ENCODE measurements at places on chromosomes 1 and 21.

DNA sequence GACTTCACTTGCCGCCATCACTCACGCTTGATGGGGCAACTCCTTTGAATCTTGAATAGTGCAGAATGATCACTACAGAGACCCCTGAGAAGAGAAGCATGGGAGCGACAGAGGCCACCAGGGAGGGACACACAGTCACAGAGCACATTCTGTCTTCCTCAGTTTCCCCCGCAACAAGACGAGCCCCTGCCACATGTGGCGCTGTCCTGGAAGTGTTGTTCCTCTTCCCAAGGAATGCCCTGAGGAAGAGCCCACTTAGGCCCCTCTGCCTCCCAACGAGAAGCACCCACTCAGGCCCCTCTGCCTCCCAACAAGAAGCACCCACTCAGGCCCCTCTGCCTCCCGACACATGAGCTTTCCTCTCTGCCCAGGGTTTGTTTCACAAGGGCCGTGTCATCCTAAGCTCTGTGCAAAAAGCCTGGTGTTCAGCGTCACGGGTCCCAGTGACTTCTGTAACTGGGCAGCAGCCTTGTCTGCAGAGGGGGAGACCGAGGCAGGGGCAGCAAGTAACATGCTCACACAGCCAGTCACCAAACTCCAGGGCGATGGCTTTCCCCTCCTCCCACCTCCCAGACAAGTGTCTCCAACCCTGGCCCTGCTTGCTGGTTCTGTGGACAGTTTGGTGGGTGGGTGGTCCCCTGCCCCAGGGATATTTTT, 19.8 kb downstream of the SLC37A1 start:
- DNase-seq = no peak

DNA sequence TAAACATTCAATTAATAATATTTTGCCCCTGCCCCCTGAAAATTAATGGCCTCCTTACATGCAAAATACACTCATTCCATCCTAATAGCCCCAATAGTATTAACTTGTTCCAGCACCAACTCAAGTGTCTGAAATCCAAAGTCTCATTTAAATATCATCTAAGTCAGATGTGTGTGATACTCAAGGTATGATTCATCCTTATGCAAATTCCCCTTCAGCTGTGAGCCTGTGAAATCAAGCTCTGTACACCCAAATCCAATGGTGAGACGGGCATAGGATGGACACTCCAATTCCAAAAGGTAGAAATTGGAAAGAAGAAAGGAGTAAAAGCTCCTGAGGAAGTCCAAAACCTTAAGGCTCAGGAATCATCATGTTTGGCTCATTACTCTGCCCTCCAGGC, 83.5 kb downstream of the HHAT start:
- no peak for DNase-seq

DNA sequence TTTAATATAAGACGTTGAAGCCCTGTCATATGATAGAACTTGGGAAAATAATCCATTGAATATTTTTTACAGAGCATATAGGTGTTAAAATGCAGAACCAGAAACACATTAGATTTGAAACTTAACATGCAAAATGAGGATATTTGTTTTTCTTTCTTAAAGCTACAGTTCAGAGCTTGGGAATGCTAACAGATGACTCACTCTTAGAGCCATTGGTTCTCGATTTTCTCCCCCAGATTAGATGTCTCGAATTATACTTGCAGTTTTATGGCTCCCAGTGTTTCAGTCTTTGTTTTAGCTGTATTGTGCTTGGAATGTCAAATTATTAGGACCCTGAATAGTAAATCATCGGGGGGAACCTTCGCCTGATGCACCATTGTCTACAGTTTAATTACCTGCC, 575.7 kb upstream of the ZP4 start:
- DNase-seq = no peak

- DNase-seq = peak; percentile 74
Observed at GRCh38 chr1:201282931-201283829, at the start of gene PKP1. Gene PKP1 (plus strand): TSS chr1:201283506. CDS start chr1:201283703, 197 bp downstream.

GRCh38 chr1:10561955-10562354, 87.2 kb downstream of the PEX14 start:
- DNase-seq = no peak

- no peak for DNase-seq
Observed at GRCh38 chr1:26283871-26284596, 4.1 kb downstream of the SH3BGRL3 start.

GRCh38 chr21:37711836-37712568, 204.3 kb downstream of the KCNJ6 start:
- peak; percentile 77 for DNase-seq

- DNase-seq = no peak
Observed at GRCh38 chr1:8663090-8663802, 154.2 kb downstream of the RERE start.

DNA sequence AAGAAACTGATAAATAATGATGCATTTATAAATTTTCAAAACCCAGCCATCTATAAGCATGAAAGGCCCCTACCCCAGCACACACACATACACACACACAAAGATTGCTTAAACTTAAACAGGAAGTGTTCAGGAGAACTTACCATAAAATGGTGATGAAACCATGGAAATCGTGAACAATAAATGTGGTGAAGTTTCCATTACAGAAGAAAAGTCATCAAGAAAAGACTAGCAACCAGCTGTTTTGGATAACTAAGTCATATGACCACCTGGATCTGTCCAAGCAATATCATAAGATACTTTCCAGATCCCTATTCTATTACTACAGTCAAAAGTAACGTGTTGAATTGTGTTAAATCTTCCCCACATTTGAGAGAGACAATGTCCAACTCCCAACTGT, 24.1 kb downstream of the RGS5 start:
- DNase-seq = no peak

GRCh38 chr1:15362737-15363128, 47.0 kb upstream of the EFHD2 start:
- no peak for DNase-seq

GRCh38 chr1:20767271-20767670, 19.8 kb downstream of the HP1BP3 start:
- no peak for DNase-seq

- no peak for DNase-seq
Observed at GRCh38 chr1:215287362-215287761, 204.8 kb downstream of the KCNK2 start.

DNA sequence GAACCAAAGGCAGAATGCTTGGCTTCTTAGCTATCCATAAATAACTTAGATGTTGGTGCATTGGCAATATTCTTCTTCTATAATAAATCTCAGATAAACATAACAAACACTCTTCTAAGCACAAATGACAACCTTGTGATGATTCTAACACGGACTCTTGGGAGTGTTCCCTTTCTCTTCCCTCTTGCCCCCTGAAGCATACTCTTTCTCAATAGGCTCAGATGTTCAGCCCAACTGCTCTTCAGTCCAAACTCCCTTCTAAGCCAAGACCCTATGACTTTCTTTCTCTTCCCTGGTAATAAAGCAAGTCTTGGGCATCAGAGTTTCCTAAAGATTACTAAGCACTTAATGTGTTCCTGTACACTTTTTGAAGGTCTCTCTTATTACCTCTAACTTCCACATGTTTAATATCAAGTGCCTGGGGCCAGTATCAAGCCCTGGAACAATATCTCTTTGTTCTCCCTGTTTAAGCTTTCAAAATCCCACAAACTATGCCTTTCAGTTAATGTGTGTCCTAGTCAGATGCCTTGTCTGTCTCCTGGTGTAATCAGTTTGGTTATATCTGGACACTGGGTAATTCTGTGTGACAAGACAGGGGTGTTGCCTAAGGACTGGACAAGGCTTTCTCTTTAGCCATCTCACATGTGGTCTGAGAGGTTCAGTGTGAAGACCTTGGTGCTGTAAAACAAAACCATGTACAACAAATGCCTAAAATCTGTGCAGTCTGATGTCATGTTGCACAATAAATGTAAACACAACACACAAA, 92.9 kb upstream of the IVNS1ABP start:
- no peak for DNase-seq

DNA sequence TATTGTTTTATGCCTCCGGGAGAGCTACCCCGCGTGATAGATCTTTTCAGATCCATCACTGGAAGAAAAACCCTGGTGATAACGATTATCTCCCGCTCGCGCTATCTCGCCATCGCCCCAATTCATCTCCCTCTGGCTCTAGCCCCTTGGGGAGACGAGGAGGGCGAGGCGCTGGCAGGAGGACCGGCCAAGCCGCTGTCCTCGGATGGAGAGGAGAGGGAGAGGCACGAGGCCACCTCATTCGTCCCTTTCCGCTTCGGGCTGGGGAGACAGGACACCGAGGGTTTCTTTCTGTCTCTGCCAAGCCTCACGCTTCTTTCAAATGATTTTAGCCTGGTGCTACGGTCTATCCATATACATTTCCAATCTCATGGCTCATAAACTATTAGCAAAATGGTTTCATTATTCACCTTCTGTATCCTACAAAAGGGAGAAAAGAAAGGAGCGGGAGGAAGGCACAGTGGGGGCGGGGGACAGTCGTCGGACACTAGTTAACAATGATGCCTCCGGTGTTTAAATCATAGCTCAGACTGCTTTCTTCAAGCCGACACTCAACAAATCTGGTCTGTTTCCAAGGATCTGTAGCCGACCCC, 415.0 kb upstream of the ESRRG start:
- peak; percentile 34 for DNase-seq

GRCh38 chr1:30471307-30471706, 252.1 kb downstream of the MATN1 start:
- no peak for DNase-seq

- DNase-seq = no peak
Observed at GRCh38 chr1:148162363-148162762, 10.3 kb upstream of the NBPF11 start.

DNA sequence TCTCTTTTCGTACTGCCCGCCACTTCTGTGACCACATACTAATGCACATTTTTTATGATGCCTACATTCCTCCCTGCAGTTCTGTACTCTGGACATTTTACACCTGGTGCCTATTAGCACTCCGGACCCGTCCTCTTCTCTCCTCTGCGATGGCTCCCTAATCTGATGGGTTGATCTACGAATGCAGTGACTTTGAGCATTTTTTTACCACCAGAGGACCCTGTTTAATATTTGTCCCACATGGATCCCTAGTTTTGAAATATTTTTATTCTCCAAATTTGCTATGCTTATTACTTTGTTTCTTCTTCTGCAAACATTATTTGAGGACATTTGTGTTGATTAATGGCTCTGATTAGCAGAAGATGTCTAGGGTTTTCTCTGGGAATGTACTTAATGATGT, 5.2 kb downstream of the PPFIA4 start:
- no peak for DNase-seq

DNA sequence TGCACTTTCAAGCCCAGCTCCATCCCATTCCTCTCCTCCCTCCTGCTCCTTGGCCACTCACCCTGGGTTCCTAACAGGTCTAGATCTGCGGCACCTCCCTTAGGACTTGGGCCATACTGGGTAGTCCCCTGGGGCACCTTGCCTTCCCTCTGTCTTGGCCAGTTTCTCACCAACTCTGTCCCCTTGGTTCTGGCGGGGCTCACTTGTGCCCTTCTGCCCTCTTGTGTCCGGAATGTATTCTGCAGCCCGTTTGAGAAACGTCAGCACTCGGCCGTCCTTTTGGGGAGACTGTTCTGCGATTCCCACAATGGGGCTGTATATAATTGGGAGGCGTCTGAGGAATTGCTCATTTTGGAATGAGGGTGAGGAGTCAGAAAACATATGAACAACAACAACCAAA, 162.4 kb downstream of the ZSCAN20 start:
- DNase-seq = no peak

GRCh38 chr1:48858200-48858920, 81.7 kb upstream of the BEND5 start:
- no peak for DNase-seq

DNA sequence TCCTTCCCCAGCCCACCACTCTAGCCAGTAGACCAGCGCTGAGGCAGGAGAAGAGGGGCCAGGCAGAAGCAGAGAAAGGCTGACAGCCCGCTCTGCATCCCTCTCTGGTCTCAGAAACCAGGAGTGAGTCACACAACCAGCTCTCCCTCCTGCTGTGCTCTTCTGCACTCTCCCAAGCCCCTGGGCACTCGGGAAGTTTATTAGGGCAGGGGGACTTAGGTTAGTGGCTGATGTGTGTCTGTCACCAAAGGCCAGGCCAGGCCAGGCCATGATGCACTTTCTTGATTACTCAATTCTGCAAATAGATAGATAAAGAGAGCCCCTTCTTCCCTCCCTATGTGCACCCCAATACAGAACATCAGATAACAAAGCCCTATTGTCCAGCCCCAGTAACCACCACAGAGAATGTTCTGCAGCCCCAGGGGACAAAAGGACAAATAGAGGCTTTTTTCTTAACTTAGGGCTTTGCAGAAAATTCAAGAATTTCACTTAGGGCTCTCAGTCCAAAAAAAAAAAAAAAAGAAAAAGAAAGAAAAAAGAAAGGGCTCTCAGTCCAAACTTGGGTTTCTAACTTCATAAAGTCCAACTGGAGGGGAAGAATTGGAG, 52.9 kb upstream of the CNTN2 start:
- DNase-seq = no peak

DNA sequence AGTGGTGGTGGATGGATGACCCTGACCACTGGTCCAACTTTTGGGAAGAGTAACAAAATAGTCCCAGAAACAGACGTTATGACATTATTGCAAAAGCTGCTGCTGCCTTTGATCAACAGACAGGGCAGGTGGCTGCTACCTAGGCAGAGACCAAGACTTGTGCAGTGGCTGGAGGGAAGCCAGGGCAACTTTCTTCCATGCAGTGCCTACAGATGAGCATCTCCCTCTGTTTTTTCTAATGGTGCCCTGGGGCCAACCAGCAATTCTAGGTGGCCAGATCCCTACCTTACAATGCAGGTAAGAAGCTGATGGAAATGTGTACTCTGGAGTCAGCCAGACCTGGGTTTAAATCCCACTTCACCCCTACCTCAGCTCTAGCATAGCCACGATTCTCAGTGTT, 283.1 kb upstream of the POU3F1 start:
- DNase-seq = no peak

GRCh38 chr1:25150985-25151495, 81.3 kb downstream of the SYF2 start:
- DNase-seq = no peak

DNA sequence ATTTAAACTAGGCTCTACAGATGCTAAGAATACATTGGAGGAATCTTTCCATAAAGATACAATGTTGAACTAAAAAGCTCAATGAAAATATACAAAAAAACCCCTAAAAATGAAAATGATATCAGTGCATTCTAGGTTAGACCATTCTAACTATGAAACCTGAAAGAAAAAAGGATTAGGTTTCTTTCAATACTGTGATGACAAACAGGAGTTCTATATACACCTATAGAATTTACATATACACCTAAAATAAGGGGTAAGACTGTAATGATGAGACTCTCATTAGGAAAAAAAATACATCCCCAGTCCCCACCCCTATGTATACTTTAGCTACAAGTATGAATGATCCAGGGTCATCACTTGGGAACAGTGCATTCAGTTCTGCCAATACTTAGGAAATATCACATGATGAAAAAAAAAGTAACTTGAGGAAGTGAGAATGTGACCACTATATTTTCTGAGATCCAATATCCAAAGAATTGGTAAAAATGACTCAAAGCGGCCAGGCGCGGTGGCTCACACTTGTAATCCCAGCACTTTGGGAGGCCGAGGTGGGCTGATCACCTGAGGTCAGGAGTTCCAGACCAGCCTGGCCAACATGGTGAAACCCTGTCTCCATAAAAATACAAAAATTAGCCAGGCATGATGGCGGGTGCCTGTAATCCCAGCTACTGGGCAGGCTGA, 26.3 kb downstream of the SELENOF start:
- no peak for DNase-seq

GRCh38 chr1:174204697-174205308, 45.5 kb downstream of the RABGAP1L start:
- no peak for DNase-seq

All from muscle of back (tissue), 13 donors.